Activated effector memory CD4-positive, alpha-beta T cell treated with Interleukin-2 at 50 U/mL for 16 hours (primary cell): ENCODE measurements at places on chromosomes 7 and 10.
A peak's percentile ranks its signal among the peaks of the same experiment; 100 is the strongest.

DNA sequence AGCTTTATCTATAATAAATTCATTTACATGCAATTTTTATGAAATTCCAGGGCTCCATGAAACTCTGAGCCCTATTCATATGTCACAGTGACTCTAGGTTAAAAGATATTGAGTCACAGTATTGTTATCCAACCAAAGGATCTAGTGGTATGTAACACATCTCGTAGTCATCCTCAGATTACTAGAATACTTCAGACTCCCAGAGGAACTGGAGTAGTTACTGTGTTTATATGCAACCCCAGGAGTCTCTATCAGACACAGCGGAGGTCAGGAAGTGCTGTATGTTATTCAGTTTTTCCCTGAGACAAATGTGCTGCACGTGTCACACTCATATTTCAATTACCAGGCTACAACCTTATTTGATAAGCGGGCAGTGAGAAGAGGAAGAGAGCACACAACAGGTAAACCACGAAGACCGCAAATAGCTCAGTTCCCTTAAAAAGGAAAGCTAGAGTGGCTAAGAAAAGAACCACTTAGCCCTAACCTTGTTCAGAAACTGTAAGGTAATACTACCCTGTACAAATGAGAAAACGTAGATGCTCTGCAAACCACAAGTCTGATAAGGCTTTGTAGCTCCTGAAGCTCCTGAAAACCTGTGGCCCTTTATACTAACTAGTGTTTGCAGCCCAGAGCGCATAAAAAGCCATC is 114.0 kb upstream of the CNTNAP2 start:
- DNase-seq = no peak

GRCh38 chr7:39360766-39361165 is 205.4 kb upstream of the YAE1 start:
- DNase-seq = no peak

DNA sequence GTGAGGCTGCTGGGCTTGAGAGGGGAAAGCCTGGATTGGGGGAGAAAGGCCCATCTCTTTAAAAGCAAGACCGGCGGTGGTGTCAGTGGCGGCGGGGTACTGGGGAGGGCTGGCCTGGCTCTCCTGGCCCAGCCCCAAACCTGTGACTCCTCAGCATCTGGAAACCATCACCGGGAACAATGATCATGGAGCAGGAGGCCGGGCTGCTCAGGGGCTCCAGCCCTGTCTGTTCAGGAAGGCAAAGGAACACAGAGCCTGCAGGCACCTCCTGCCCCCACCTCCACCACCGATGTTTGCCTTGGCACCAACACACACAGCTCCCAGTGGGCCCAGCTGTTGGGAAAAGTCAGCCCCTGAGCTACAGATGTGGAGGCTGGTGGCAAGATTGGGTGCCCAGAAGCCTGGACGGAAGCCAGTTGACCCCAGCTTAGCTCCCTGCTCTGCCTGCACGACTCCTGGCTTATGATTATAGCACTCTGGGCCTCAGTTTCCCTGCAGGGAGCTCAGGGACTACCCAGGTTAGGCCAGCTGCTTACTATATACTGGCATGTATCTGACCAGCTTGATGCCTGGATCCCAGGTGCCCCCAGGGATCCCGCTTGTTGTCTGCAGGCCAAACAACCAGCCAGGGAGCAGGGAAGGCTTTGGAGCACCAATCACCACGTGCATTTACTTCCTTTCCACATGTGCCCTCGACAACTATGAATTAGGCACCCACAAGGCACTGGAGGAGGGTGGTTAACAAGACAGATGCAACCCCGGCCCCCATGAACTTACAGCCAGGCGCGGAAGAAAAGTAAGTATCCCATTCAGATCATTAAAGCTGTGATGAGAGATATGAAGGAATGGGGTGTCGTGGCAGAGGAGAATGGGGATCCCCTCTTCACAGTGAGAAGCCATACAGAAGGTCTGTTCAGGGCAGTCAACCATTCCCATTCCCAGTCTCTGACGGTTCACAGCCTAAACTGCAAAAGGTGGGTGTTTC is 37.3 kb downstream of the ZCCHC24 start:
- no peak for DNase-seq

DNA sequence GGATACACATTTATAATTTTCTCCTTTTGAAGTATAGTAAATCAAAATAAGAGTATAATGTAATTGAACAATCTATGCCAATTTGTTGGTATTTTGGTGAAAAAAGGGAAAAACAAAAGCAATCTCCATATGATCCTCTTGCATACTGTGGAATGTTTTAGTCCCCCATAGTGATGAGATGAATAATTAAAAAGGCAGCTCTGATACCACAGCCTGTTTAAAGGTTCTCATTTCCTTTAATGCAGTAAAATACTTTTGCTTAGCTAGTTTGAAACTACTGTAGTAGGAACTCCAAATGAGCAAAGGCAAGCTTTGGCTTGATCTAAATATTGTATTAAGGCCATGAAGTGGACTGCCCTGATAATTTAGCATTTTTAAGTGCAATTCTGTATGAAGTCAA is 77.6 kb downstream of the VTI1A start:
- DNase-seq = no peak

DNA sequence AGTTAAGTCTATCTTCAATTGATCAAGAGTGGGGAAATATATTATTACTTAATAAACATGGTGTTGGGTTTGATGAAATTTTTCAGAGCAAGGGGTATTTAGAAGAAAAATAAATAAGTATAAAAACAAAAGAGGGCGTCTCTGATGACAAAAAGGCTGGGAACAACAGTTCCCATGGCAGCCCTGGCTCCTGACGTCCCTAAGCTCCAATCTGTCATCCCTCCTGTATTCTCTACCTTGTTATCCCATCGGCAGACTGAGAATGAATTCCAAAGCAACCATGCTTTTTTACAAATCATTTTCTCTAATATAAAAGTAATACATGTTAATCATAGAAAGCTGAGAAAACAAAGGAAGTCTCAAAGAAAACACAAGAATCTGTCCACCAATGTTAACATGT is 55.5 kb downstream of the SORBS1 start:
- no peak for DNase-seq

- no peak for DNase-seq
Observed at GRCh38 chr7:77950548-77950947, 152.0 kb downstream of the PHTF2 start.

- DNase-seq = no peak
Observed at GRCh38 chr7:20330928-20331909, 519 bp downstream of the ITGB8 start.

DNA sequence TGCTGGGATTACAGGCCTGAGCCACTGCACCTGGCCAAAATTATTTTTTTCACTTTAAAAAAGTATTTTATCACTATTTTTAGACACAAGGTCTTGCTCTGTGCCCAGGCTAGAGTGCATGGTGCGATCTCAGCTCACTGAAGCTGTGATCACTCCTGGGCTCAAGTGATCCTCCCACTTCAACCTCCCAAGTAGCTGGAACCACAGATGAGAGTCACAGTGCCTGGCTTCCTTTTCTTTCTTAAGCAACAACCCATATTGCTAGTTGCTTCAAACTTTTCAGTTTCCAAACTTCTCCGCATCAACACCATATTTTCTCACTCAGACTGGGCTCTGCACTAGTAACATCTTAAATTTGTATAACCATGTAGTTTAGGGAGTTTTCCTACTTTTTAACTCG is 9.5 kb upstream of the SMC3 start:
- DNase-seq = no peak

- peak; percentile 74 for DNase-seq
Observed at GRCh38 chr10:71727738-71728737, 8.5 kb upstream of the C10orf105 start.

DNA sequence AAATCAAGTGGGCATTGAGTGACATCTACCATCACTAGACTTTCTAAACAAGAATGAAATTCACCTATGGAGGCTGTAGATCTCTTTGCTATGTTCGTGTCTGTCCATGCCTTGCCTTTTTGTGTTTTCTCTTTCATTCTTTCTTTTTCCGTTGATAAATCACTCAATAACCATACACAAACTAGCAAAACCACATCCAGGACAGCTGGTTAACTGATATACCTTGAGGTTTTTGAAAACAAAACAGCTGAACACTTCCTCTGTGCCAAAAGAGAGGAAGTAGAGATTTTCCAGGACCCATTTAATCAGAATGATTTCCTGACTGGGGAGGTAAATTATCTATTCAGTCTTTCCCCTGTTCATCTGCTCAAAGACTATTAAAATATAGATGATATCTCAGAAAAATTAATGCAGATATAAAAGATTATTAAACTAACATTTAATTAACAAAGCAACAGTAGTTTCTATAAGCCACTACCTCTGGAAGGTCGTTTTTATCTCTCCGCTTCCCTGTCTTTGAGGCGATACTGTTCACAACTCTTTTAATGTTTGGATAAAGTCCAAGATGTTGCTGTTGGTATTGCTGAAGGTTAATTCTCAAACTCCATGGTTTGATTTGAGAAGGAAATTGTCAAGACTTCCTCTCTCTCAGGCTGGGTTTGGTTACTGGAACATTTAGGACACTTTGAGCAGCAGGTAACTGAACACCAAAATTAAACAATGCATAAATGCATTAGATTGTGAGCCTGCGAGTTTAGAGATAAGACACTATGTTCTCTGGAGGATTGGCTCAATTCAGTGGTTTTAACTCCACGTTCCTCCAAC is 24.4 kb upstream of the C10orf67 start:
- DNase-seq = no peak
